Amygdala (tissue), 56 donors: ENCODE measurements at places on chromosomes 4 and X.

DNA sequence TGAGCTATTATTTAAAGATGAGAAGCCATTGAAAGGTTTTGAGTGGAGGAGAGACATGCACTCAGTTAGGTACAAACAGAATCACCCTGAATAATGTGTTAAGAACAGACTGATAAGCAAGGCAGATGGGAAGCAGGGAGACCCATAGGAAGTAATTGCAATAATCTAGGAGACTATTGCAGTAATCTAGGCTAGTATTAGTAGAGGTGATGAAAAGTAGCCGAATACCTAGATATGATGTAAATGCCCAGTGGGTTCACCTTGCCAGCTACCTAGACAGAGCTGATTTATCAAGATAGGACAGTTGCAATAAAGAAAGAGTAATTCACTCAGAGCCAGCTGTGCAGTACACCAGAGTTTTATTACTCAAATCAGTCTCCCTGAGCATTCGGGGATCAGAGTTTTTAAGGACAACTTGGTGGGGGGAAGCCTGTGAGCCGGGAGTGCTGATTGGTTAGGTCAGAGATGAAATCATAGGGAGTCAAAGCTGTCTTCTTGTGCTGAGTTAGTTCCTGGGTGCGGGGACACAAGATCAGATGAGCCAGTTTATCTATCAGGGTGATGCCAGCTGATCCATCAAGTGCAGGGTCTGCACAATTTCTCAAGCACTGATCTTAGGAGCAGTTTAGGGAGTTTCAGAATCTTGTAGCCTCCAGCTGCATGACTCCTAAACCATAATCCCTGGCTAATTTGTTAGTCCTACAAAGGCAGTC lies 427.5 kb downstream of the RPA4 start:
- no peak for DNase-seq

DNA sequence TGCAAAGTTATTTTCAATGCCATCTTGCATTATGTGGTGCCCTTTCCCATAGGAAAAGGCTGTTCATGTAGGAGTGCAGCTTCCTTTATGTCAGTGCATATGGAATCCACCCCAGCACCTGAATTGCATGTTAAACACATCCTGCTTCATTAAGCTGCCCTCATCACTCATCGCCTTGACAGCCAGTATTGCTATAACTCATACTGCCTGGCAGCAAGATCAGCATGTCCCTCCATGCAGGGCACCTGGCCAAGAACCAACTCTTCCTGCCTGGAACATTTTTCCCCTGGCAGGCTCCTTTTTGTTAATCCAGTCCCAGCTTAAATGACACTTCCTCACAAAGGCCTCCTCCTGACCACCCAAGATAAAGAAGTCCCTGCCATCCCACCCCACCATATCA lies 23.5 kb upstream of the CA5B start:
- DNase-seq, result no peak

DNA sequence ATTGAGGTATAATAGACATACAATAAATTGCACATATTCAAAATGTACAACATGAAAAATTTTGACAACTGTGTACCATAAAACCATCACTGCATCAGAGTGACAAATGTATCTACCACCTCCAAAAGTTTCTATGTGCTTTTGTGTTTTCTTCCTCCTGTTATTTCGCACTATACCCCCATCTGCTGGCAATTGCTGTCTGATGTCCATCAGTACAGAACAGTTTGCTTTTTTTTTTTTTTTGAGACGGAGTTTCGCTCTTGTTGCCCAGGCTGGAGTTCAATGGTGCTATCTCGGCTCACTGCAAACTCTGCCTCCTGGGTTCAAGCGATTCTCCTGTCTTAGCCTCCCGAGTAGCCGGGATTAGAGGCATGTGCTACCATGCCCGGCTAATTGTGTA lies 154.3 kb upstream of the GIMD1 start:
- no peak for DNase-seq

- DNase-seq, result peak; percentile 3
These were observed 14.7 kb upstream of the CT55 start for GRCh38 chrX:135185795-135186443.

- DNase-seq, result no peak
These were observed 35.2 kb downstream of the PCDH7 start for GRCh38 chr4:30755346-30755745.

- no peak for DNase-seq
These were observed 7.3 kb upstream of the MAB21L2 start for GRCh38 chr4:150574678-150575077.

DNA sequence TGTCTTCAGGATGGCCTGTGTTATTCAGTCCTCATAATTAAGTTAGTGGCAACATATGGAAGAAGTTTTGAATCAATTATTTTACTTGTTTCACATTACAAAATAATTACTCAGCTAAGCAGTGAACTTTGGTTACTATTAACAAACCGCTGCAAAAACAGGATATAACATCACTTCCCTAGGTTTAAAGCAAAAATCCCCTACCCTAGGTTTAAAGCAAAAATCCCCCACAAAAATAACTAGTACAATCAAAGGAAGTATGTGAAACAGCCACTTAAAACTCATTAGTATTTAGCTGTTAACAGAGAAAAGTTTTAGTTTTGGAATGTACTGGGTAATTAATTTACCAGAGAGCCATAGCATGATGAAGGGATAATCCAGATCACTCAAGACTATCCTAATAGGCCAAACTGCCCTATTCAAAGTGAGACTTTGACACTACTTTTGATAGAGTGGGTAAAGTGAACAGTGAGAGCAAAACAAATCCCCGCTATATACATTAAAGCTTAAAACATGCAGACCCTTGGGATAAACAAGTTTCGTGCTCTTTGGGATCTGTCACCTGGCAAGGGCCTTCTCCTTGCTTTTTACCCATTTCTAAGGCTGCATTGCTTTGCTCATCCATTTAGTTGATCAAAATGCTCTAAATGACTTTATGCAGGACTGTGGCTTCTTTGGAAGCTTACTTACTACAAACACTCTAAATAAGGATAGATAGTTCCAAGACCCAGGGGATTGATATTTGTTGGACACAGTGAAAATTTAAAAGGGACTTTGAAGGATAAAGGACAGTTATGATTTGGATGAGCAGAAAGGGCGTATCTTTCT lies 36.4 kb upstream of the GPR174 start:
- DNase-seq, result no peak

DNA sequence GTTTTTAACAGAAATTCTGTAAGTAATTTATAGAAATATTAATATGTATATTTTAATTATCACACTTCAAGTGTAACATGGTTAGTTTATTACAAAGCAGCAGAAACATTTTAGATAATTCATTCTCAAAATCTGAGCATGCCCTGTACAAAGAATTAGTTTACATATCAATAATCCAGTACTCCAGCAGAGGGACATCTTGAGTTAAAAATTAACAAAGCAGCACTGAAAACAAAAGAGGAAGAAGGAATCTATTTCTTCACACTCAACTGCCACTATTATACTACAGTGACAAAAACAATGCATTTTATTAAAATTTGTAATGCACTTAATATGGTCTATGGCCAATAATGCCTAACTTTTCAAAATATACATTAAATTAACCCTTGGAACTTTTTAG lies 179.1 kb upstream of the KLHL4 start:
- DNase-seq, result no peak

- DNase-seq, result no peak
These were observed 410.7 kb downstream of the CENPC start for GRCh38 chr4:67134616-67135015.

- no peak for DNase-seq
These were observed 146.2 kb downstream of the PCDH7 start for GRCh38 chr4:30866346-30866745.

- no peak for DNase-seq
These were observed 5.2 kb downstream of the HADH start for GRCh38 chr4:107994894-107995293.

- DNase-seq, result no peak
These were observed 19.2 kb upstream of the TNIP3 start for GRCh38 chr4:121183361-121183760.

- DNase-seq, result no peak
These were observed 96.7 kb downstream of the ITM2A start for GRCh38 chrX:79270401-79270800.

- no peak for DNase-seq
These were observed 68.4 kb downstream of the NSG1 start for GRCh38 chr4:4455210-4455865.

DNA sequence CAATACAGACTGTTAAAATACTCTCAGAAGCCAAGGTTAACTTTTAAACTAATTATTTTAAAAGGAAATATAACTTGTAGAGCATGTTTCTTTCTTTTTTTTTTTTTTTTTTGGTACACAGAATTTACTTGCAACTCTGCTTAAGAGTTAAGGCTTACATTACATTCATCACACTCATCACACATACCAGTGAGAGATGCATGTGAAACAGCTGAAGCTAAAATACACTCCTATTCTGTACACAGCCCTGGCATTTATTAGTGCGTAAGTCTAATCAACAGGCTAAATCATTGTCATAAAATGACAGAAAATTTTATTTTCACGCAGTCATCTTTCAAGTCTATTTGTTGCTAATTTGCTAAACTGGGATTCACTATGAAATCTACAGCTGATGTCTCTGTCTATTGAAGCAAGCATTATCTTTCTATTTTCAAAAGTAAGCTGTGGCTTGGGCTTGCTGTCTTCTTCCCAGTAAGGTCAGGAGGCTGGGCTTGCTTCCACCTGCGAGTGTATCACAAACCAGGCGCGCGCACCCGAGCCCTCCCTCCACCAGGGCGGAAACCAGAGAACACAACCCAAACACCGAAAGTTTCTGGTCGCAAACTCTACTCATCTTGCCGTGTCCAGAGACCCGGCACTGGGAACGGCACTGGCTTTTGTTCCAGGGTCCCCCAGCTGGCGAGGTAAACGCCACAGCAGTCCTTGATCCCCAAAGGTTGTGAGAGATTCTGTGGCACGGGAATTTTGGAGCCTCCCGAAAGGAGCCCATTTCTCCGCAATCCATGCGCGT lies 3.9 kb downstream of the MAML3 start:
- DNase-seq, result no peak

- DNase-seq, result peak; percentile 20
These were observed 25.5 kb downstream of the IRF2 start for GRCh38 chr4:184448821-184449220.

DNA sequence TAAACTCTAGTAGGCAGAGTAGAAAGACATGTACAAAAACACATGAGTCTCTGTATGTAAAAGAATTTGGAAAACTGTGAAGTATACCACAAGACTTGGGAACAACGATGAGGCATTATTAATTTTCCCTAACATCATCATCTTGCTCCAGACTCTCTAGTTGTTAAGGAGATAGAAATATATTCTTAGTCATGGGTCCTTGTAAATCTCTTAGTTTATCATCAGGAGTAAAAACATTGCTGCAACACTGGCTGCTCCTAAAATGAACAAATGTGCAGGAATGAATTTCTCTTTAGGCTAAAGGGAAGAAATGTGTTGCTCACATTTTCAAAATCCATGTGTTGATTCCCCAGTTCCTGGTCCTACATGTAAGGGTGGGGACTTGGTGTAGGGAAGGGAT lies 384.6 kb downstream of the STIM2 start:
- no peak for DNase-seq

DNA sequence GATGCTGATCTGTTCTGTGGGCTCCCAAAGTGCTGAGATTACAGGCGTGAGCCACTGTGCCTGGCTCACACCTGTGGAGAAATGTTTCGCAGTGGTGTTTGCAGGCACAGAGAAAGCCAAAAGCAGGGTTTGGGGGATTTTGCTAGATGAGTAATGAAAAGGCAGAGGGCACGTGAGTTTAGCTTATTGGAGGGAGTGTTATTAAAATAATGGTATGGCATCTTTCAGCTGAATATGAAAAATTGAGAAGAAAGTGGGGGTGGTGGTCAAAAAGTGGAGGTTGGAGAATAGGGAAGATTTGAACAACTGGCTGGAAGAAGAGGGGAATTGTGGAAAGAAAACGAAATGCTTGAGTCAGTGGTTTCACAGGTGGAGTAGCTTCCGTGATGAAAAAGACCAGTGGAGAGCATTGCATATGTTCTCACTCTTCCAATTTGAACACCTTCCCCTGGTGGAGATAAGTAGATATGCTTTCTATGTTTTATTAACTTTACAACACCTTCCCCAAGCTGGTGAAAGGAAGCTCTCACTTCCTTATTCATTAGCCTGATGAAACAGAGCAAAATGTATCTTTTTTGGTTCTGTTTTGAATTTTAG lies 1.1 kb upstream of the CHST7 start:
- DNase-seq, result no peak

DNA sequence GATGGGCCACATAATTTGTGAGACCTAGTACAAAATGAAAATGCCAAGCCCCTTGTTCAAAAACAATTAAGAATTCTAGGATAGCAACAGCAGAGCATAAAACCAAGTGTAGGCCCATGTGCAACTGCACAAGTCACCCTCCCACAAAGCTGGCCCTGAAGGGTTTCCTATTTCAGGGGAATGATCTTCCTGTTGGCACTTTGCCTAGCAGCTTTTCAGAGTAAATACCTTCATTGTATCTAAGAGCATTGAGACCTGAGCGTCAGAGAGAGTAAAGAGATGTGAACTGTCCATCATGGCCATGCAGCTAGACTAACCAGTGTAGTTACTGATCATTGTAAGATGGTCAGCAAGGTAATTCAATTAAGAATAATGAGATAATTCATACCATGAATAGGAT lies 113.6 kb downstream of the CNKSR2 start:
- DNase-seq, result no peak

- no peak for DNase-seq
These were observed 83.1 kb downstream of the MAGED1 start for GRCh38 chrX:51976503-51976902.

- no peak for DNase-seq
These were observed 167.3 kb downstream of the CAMK2D start for GRCh38 chr4:113594231-113594556.

DNA sequence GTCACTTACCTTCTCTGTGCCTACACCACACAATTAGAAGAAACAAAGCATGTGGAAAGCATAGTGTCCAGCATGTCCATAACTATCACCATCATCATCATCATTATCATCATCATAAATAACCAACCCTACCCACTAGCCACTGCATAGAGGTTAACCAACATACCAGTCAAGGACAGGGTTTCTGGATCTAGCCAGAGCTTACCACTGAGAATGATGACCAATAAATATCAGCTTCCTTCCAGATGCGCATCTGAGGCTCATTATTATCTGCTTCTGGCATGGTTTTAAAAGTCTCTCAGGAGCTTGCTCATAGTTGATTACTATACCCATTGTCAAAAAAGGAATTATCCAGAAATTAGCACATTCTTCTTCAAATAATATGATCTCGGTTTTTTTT lies 25.5 kb upstream of the MYOZ2 start:
- no peak for DNase-seq

DNA sequence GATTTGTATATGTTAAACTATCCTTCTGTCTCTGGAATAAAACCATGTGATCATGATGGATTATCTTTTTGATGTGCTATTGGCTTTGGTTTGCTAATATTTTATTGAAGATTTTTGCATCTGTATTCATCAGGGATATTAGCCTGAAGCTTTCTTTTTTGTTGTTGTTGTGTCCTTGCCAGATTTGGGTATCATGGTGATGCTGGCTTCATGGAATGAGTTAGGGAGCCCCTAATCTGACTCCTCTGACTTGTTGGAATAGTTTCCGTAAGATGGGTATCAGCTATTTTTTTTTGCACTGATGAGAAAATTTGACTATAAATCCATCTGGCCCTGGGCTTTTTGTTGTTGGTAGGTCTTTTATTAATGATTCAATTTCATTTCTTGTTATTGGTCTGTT lies 45.7 kb downstream of the ATP10D start:
- no peak for DNase-seq

- DNase-seq, result no peak
These were observed 958.9 kb downstream of the RPA4 start for GRCh38 chrX:97842468-97843199.
